ENCODE measurements at places on chromosomes 1 and 21.

- DNase-seq, result no peak
Measured at GRCh38 chr1:4614371-4615137, 39.9 kb upstream of the AJAP1 start.

DNA sequence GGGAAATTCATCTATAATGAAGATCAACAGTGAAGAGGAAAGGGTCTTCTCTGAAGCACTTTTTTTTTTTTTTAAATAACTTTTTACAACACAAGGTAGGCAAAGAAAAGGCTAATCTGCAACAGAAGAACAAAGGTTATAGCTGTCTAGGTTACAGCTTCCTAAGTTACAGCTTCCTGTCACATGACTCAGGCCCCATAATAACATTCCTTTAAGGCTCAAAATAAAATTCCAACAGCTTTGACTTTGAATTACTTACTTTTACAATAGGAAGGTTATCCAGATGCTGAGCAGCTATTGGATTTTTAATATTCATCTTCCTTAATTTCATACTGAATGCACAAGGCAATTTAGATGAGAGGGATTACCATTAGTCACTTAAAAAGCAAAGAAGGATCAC is 40.4 kb upstream of the TMEM61 start:
- DNase-seq, result no peak

DNA sequence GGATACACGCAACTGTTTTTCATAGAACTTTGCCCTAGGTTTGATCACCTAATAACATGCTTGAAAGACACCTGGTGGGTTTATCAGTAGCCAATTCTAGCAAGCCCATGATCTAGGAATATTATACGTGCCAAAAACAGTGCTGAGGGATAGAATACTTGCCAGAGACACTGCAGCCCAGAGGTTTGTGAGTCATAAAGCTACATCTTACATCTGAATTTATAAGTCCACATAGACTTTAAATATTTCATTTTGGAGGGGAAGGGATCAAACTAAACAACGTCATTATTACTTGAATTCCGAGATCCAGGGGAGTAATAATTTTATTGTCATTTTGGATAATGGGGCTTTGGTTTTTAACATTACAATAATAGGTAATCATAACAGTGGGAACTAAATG is 31.7 kb downstream of the RGL1 start:
- no peak for DNase-seq

DNA sequence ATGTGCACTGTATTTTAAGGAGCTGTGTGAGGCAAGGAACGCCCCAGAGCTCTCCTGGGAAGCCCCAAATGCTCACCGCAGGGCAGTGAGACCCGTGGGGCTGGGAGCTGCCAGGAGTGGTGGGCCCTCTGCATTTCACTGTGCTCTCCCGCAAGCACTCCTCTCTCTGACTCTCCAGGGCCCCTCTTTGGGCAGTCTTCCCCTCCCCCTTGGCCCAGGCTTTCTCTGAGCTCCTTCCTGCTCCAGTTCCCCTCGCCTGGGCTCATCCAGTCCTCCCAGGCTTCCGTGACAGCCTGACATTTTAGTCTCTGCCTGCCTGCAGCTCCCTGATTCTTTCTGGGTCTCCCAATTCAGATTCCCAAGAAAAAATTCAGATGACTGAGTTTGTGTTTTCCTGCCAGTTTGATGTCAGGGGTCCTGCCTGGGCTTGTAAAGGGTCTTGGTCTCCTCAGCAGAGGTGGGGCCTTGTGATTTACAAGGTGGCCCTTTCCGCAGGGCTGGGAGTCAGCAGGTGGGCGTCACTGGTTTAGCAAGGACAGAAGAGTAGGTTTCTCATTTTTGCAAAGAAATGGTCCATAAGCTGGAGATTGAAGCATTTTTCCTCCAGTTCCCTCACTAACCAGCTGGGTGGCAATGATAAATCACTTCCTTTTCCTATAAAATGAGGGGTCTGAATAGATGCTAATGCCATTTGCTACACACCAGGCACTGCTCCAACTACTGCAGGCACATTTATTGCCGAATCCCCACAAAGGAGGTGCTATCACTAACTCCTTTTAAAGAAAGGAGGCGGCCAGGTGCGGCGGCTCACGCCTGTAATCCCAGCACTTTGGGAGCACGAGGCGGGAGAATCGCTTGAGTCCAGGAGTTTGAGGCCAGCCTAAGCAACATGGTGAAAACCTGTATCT is 1.9 kb upstream of the CA6 start:
- DNase-seq, result no peak

DNA sequence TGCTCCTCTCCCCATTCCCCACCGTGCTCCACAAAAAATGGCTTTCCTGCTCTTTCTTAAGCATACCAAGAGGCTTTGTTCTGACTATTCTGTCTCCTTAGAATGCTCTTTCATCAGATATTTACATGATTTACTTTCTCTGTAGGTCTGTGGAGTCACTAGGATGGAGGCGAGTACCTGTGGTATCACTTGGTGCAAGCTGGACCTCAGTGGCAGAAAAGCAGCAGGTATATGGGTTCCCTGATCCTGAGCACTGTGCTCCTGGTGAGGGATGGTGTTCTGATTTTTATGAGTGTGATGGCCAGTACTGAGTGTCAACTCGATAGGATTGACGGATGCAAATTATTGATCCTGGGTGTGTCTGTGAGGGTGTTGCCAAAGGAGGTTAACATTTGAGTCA is 10.0 kb downstream of the C1orf87 start:
- DNase-seq, result no peak

DNA sequence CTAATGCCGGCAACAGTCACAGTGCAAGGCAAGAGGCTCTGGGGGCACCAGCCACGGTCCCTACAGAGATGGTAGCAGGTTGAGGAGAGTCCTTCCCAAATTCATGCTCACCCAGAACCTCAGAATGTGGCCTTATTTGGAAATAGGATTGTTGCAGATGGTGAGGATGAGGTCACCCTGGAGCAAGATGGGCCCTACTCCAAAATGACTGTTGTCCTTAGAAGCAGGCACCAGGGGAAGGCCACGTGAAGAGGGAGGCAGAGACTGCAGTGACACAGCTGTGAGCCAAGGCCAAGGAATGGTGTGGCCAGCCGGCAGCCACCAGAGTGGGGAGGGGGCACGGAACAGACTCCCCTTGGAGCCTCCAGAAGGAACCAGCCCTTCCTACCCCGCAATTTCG is 70.8 kb upstream of the CLDN14 start:
- DNase-seq, result no peak

DNA sequence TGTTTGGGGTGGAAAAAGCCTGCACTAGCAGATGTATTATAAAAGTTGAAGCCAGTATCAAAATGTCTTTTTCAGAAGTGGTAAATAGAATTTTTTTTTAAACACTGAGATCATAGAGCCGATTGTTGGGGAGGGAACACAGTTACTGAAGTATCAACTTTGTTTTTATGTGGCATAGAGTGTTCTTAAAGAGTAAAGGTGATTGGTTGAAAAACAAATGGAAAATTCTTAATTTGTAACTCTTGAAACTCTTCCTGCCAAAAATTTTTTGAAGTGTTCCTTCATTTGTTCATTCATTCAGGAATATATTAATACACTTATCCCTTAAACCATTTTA is 83.3 kb downstream of the DISP1 start:
- no peak for DNase-seq

- DNase-seq, result no peak
Measured at GRCh38 chr1:109654519-109654918, 1.4 kb upstream of the GSTM4 start.

DNA sequence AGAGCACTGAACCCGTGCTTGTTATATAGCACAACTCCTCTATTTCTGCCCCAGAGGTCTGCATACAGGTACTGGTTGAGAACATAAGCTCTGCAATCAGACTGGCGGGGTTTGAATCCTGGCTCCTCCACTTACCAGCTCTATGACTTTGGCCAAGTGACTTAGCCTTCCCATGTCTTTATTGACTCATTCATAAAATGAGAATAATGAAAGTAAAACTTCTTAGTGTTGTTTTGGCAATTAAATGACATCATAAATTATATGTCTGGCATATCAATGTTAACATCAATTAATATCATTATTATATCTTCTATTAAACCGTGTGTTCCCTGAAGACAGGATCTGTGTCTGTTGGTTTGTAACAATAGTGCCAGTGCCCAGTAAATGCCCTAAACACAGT is 4.3 kb downstream of the INKA2 start:
- DNase-seq, result no peak

GRCh38 chr1:220144051-220144450 is 50.1 kb downstream of the IARS2 start:
- DNase-seq, result no peak

DNA sequence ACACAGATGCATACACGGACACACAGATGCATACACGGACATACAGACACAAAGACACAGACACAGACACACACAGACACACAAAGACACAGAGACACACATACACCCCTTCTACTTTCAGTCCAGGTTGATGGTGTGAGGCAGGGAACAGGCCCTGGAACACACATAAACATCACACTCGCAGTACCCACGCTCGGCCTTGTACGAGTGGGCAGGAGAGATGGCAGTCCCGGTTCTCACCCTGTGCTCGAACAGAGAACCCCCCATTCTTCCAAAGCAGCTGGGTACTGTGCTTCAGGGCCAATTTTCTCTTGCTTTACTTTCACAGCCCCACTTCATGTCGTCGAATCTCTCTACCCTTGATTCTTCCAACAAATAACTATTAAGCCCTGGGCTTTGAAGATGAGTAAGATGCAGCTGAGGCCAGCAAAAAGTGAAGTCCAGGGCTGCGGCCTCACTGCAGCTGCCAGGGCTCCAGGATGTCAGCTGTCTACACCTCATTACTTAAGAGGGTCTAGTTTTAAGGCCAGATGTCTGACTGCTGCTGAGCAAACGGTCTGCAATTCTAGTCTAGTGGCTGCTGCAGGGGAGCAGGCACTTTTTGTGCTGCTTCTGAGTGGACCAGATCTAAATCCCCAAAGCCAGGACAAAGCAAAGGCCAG is 90.1 kb downstream of the PGBD5 start:
- no peak for DNase-seq

GRCh38 chr1:101188331-101188730 is 48.5 kb upstream of the S1PR1 start:
- no peak for DNase-seq

Data from NCI-H187 treated with DMSO at 0.1 percent for 48 hours (cell line).